Effector memory CD4-positive, alpha-beta T cell (primary cell): ENCODE measurements at places on chromosomes 7 and 10.

DNA sequence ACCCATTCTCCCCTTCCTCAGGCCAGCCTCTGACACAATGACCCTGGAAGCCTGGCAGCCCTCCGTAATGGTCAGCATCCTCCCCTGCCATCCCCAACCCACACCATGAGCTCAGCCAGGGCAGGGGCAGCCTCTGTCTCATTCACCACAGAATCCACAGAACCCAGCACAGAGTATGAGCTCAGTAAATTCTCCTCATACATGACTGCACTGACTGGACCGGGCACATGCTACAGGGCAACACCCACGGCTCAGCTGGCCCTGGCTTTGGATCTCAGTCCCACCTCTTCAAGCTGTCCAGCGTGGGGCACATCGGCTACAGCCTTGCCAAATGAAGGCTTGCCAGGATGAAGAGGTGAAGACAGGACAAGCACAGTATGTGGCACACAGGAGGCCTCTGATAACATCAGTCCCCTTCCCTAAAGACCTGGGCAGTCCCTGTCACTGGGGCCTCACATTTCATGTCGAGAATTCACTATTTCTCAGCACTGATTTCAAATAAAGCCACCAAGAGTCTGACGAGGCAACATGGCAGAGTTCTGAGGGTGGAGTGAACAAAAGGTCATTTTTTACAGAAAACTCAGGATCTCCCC is 7.9 kb downstream of the GPRIN2 start:
- no peak for DNase-seq

DNA sequence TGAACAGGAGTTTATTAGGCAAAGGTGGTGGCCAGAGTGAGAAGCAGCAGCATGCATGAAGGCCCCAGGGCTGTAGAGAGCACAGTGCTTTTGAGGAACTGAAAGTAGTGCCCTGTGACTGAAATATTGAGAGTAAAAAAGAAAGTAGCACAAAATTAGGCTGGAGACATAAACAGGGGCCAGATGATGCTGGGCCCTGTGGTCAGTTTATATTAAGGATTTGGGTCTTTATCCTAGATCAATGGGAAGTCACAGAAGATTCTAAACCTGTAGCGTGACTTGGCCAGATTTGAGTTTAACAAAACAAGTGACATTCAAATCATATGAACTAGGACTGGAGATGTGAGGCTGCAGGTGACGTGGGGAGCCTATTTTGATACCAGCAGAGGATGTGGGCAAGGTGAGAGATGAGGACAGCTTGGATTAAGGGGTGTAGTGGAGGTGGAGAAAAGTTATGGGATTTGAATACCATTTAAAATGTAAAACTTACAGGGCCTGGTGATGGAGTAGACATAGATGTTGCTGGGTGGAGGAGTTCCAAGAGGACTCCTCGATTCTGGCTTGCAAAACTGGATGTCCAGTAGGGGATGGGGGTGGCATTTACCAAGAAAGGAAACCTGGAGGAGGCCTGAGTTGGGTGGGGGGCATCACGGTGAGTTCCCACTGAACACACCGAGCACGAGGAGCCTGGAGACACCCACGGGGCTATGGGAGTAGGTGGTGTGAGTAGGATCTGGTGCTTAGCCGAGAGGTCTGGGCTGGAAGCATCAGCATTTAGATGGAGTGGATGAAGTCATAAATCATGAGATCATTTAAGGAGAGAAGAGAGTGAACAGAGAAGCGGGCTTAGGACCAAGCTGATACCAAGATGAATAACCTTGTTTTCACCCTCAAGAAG is 52.8 kb downstream of the HHEX start:
- DNase-seq: no peak

DNA sequence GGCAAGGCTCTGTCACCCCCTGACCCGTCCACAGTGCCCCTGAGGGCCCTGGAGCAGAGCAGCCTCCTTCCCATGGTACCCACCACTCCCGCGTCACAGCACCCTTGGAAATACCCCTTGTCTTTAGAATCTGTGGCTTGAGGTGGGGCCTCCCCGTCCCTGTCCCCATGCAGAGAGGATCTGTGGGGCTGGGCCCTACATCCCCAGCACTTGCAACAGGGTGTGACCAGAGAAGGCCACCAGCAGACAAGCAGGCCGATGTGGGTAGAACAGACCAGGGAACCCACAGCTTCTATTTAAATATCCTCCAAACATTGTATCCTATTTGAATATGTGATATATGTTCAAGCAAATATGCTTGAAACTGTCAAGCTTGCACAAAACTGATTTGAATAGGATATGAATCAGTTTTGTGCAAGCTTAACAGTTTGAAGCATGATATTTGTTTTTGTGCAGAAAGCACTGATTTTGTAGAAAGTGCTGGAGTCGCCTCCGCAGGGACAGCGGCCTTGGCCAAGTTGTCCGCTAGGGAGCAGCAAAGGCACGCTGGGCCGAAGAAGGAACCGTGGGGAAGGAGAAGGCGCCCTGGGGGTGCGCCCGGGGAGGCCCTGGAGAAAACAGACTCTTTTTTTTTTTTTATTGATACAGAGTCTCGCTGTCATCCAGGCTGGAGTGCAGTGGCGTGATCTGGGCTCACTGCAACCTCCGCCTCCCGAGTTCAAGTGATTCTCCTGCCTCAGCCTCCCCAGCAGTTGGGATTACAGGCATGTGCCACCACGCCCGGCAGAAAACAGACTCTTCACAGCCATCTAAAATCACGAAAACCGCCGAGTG is 2.2 kb downstream of the CFAP46 start:
- no peak for DNase-seq

- DNase-seq: no peak
These were observed 28.1 kb downstream of the STAMBPL1 start for GRCh38 chr10:88908194-88908593.

- DNase-seq: no peak
These were observed 139.5 kb downstream of the MAPK8 start for GRCh38 chr10:48445932-48446331.

DNA sequence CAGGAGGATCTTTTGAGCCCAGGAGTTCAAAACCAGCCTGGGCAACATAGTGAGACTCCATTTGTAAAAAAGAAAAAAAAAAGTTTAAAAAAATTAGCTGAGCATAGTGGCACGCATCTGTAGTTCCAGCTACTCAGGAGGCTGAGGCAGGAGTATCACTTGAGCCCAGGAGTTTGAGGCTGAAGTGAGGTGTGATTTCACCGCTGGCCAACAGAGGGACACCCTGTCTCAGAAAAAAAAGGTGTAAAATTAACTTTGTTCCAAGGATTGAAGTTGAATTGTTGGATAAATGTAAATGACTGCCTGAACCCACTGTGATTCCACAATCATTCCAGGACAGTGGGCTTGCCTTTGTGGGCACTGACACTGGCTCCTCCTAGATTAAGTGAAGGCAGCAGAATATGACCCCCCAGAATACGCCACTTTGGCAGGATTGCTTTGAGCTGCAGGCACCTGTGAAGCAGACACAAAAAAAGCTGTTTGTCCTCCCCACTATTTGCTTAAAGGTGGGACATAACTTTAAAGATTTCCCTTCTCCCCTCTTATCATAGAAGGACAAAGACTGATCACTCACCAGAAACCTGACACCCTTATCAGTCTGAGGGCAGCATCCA is 57.2 kb upstream of the FOXI2 start:
- DNase-seq: no peak

GRCh38 chr7:83689855-83690254 is 40.9 kb upstream of the SEMA3E start:
- no peak for DNase-seq

DNA sequence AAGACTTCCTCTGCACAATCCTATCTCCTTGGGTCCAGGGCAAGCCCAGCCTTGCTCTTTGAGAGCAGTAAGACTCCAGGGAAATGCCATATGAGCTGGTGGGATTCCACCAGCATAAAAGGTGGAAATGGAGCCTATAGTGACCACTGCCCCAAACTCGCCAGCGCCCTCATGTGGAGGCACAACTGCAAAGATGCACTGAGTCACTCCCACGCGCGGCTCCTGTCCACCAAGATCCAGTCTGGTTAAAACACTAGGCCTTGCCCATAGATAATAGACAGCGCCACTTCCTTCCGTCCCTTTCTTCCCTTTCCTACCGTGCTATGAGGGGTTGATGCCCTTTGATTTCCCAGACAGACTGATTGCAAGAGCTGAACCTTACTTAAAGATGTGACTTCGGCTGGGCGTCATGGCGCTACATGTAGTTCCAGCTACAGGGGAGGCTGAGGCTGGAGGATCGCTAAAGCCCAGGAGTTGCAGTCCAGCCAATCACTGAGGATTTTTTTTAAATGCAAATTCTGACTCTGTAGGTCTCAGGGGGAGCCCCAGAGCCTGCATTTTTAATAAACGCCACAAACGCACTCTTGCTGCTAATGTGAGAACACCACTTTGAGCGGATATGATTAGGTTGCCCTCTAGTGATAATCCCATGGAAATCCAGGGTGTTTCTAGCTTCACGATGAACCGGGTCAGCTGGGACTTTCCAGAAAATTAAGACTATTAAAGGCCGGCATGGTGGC is 136.5 kb downstream of the EPC1 start:
- no peak for DNase-seq

GRCh38 chr10:4691776-4692175 is 134.2 kb upstream of the AKR1E2 start:
- no peak for DNase-seq

GRCh38 chr7:136104269-136104603 is 127.1 kb upstream of the MTPN start:
- no peak for DNase-seq

DNA sequence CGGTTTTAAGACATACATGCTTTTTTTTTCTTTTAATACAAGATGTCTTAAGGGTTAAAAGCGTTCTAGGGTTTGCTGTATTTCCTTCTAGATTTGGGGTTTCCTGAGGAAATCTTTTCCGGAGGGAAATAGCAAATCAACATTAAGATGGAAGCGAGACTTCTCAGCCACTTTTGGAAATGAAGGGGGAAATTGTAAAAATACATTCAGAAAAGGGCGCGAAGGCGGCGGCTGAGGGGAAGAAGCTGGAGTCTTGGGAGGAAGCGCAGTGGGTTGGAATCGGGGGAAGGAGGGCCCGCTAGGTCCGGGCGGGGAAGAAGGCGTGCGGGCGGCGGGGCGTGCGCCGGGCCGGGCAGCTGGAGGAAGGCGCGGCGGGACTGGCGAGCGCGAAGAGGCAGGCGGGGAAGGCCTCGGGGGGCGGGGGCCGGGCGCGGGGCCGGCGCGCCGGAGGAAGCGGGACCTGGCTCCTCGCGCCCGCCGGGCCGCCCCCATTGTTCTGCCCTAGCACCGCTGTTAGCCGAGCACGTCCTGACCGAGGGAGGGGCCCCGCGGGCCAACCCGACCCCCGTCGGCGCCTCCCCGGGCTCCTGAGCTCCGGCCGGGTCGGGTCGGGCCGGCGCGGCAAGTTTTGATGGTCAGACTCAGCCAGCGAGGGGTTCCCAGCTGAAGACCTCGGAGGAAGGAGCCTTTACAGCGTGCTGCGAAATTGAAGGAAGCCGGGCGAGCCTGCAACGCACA is 1.5 kb upstream of the SKIDA1 start:
- no peak for DNase-seq

DNA sequence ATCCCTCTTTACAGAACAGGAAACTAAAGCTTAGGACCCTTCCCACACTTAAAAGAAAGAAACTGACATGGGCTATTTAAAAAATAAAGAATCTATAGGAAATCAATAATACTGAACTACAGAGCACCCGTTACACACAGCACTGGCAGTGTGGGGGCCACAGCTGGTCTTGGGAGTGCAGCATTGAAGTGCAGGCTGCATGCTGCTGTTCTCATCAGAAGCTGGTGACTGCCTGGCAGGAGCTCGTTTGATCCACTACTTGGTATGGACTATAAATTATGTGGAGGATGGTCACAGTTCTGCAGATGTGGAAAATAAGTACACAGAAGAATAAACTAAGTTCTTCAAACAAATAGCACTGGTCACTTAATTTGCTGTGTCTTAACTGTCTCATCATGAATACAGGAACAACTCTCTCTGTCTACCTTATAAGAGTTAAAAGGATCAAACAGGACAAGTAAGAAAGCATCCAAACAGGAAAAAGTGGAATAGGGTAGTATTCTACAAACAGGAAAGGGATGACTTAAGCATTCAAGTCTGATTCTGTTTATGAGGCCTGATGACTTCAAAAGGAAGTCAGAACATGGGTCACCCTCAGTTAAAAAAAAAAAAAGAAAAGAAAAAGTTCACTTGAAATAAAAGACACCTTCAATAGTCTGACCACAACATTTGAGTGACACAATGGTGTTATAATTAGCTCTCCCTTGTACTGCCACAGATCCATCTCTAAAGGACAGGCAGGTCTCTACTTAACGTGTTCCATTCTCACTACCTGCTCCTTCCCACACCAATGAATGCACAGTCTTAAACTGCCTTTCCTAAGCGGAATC is 21.0 kb downstream of the DOCK4 start:
- DNase-seq: no peak

DNA sequence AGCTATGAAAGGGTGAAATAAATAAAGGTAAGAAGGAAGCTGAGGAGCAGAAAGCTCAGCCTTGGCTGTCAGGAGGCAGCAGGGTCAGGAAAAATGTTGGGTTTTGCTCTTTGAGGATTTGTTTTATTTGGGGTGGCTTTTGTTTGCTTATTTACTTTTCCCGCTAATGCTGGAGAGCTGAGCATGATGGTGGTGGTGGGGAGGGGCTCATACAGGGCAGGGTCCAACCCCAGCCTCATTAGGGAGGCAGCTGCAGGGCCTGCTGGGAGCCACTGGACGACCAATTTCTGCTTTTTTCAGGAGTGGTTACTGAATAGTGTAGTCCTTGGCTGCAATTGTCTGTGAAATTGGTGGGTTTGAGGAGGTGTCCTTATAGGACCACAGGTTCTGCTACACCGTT is 36.3 kb downstream of the CCM2 start:
- DNase-seq: no peak

GRCh38 chr7:78172267-78172757 is 373.7 kb downstream of the PHTF2 start:
- DNase-seq: no peak

DNA sequence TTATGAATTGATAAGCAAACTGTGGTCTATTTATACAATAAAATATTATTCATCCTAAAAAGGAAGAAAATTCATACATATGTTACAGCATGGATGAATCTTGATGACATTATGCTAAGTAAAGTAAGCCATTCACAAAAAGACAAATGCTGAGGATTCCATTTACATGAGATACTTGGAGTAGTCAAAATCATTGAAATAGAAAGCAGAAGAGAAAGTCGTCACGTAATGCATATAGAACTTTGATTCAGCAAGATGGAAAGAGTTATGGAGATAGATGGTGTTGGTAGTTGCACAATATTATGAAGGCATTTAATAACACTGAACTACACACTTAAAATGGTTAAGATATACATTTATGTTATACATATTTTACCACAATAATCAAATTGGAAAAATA is 309.7 kb upstream of the KLF6 start:
- no peak for DNase-seq

- DNase-seq: no peak
These were observed 443.0 kb upstream of the MKI67 start for GRCh38 chr10:128568990-128569945.

DNA sequence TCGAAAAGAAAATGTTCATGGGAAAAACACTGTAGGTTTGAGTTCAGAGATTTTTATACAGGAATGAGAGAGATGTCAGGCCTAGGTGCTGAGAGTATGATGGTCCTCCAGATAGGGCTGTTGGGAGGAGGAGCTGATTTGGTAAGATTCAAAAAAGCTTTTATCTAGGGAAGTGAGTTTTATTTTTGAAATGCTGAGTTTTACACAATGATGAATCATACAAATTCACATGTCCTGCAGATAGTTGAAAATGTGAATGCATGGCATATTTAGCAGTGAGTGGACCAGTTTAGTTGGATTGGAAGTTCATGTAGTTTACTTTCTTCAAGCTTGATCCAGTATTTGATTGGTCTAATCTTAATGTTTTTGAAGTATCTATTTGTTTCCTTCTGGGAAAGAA is 154.8 kb downstream of the LRRC4 start:
- DNase-seq: no peak

GRCh38 chr7:27243340-27244163 is 950 bp downstream of the EVX1 start:
- no peak for DNase-seq
